ENCODE measurements at places on chromosomes 3 and 15. TPM values are rescaled to one million over a fixed set of nuclear protein-coding genes. Genes with fewer than 3 reads are reported as not detected.

- no peaks in the 10 kb centered on the region for H3K36me3 ChIP-seq
- DNase-seq, result no peak
- no peaks in the 10 kb centered on the region for H3K27me3 ChIP-seq
- H3K4me1 ChIP-seq, result no peaks in the 10 kb centered on the region
- H3K27ac ChIP-seq, result no peak overlapping the region
- no peak overlapping the region for H3K4me3 ChIP-seq
Observed at GRCh38 chr3:74129056-74129455, 485.4 kb downstream of the CNTN3 start.

GRCh38 chr15:66006986-66007385 is 137.7 kb downstream of the RAB11A start:
- H3K4me1 ChIP-seq, result no peaks in the 10 kb centered on the region
- no peaks in the 10 kb centered on the region for H3K36me3 ChIP-seq
- no peak overlapping the region for H3K27ac ChIP-seq
- no peak for DNase-seq

GRCh38 chr15:94004697-94005096 is 226.7 kb upstream of the MCTP2 start:
- no peak for DNase-seq
- H3K27ac ChIP-seq, result no peak overlapping the region
- H3K4me3 ChIP-seq, result no peak overlapping the region
- no peaks in the 10 kb centered on the region for H3K27me3 ChIP-seq

- no peak for DNase-seq
- H3K4me1 ChIP-seq, result no peaks in the 10 kb centered on the region
- H3K27ac ChIP-seq, result no peak overlapping the region
- peaks cover 60% of the 10 kb centered on the region for H3K27me3 ChIP-seq
Observed at GRCh38 chr15:38414357-38414756, 39.6 kb upstream of the FAM98B start.

DNA sequence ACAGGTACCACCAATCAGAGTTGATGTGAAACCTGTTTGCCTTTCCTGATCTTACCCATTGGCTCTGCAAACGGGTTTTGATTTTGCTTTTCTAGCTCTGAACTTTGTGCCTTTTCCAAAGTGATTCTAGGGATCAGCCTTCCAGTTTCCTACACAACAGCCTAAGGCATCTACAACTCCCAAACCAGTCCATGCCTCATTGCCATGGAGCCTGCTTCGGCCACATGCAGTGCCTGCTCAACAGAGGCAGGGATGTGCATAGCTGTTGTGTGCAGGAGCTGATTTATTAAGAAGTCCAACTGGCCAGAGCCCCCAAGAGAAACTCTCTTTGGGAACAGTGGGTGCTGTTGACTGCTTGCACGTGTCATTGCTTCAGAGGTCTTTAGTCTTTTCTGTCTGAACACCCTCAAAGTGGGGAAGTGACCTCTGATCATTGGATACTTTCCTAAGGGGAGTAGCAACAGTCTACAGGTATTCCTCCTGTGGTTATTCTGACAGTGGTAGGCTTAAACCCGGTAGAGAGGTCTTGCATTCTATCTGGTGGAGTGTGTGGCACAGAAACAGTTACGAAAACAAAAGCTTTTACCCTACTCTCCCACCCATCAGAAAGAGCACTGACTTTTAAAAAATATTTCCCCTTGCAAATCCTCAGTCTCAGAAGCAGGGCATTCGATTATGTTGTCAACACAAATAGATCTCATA is 36.6 kb upstream of the THSD4 start:
- H3K36me3 ChIP-seq, result no peaks in the 10 kb centered on the region
- peaks cover 9% of the 10 kb centered on the region for H3K27me3 ChIP-seq
- no peaks in the 10 kb centered on the region for H3K4me1 ChIP-seq
- no peak for DNase-seq
- no peak overlapping the region for H3K27ac ChIP-seq

DNA sequence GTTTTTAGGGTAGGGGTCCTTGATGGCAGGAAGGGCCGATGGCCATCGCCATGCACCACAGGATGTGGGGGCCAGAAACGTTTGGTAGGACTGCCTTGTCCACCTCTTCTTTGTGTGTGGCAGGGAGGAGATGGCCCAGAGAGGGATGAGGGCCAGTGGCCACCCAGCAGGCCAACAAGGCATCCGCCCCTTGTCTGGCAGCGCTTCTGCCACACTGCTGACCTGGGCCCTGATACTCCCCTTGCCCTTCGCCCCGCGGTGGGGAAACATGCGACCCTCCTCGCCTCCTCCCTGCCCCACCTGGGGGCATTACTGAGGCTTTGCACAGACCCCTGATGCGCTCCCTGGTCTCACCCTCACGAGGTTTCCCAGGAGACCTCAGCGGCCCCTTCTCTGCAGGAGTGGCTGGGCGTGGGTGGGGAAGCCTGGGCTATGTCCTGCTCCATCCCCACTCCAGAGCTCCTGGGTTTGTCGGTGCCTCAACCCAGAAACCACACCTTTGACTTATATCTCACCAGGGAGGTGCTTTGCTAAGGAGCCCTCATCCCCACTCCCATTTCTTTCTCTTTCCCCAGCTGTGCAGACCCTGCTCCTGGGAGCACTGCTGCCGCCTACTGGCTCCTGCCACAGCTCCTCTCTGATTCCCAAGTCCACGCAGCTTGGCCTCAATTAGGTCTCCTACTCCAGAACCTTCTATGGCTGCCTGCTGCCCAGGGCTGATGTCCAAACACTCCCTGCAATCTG is 38.7 kb downstream of the FEM1B start:
- no peaks in the 10 kb centered on the region for H3K27me3 ChIP-seq
- no peaks in the 10 kb centered on the region for H3K36me3 ChIP-seq
- H3K4me3 ChIP-seq, result no peak overlapping the region
- no peak for DNase-seq
- no peak overlapping the region for H3K27ac ChIP-seq

DNA sequence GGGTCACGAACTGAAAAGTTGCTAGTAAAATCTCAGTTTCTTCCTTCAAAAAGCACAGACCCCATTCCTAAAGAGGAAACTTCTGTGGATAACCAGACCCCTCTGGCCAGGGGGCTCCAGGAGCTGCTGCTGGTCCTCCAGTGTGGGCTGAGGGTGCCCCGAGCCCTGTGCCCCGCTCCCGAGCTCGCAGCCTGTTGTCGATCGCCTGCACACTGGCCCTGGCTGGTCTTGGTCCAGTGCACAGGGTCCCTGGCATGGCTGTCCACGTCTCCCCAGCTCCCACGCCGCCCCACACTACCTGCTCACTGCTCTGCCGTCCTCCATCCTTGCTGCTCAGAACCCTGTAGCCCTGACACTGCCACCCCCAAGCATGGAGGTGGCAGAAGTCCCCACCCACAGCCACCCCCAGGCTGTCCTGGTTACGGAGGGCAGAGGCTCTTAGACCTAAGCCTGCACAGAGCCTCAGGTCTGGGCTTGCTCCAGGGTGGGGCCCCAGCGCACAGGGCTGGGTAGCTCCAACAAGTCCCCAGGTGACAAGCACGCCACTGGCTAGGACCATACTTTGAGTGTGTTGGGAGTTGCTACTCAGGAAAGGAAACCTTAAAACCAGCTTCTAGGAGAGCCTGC is 87.0 kb downstream of the PLXNA1 start:
- DNase-seq, result no peak
- no peak overlapping the region for H3K4me3 ChIP-seq
- H3K36me3 ChIP-seq, result no peaks in the 10 kb centered on the region
- peaks cover 11% of the 10 kb centered on the region for H3K27me3 ChIP-seq

DNA sequence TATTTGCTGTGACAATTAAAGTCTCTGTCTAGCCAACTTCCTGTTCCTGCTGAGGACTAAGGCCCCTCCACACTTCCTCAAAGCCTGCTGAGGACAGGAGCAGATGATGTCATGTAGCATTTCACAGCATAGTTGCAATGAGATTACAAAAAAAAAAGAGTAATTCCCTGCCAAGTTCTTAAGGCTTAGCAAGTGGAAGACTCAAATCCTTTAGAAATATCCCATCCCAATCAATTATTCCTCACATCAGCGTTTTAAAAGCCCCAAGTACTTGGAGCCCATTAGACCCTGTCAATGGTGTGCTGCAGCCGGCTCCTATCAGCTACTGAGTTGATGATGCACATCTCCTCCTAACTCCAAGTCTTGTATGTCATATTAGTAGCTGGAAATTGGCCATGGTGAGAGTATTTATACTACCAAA is 51.7 kb downstream of the TRANK1 start:
- H3K4me1 ChIP-seq, result peaks cover 51% of the 10 kb centered on the region
- peak overlapping the region; percentile 62 for H3K27ac ChIP-seq
- peaks cover 3% of the 10 kb centered on the region for H3K36me3 ChIP-seq

- H3K36me3 ChIP-seq, result no peaks in the 10 kb centered on the region
- no peak overlapping the region for H3K4me3 ChIP-seq
- peaks cover 19% of the 10 kb centered on the region for H3K27me3 ChIP-seq
- H3K4me1 ChIP-seq, result no peaks in the 10 kb centered on the region
Observed at GRCh38 chr3:120163816-120164215, 69.6 kb upstream of the GSK3B start.

- no peak overlapping the region for H3K27ac ChIP-seq
- no peak for DNase-seq
- no peaks in the 10 kb centered on the region for H3K36me3 ChIP-seq
- no peak overlapping the region for H3K4me3 ChIP-seq
- H3K4me1 ChIP-seq, result peaks cover 16% of the 10 kb centered on the region
Observed at GRCh38 chr15:52706091-52706490, 26.9 kb upstream of the ATOSA start.

GRCh38 chr3:71304684-71305083 is 278.8 kb downstream of the FOXP1 start:
- H3K4me1 ChIP-seq, result peaks cover 99% of the 10 kb centered on the region
- H3K36me3 ChIP-seq, result peaks cover 5% of the 10 kb centered on the region
- peak; percentile 25 for DNase-seq
- peak overlapping the region; percentile 100 for H3K27ac ChIP-seq
- H3K4me3 ChIP-seq, result peak overlapping the region; percentile 90

DNA sequence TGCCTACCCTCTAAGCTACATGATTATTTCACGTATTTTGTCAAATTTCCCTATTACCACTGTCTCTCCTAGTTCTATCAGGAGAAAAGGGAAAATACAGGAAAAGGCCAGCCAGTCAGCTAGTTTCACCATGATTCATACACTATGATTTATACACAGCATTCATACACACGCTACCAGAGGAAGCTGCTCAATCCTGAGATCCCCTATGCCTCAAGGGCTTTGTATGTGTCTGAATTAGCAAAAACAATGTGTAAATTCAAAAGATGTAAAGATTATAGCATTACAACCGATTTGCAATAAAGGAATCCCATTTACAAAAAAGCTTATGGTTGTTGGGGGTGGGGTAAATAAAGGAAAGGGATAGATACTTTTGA is 3.1 kb upstream of the ACKR4 start:
- no peak overlapping the region for H3K4me3 ChIP-seq
- H3K4me1 ChIP-seq, result no peaks in the 10 kb centered on the region
- H3K27me3 ChIP-seq, result no peaks in the 10 kb centered on the region
- DNase-seq, result no peak

GRCh38 chr3:30289324-30289723 is 317.1 kb upstream of the TGFBR2 start:
- peaks cover 55% of the 10 kb centered on the region for H3K4me1 ChIP-seq
- no peak overlapping the region for H3K27ac ChIP-seq
- no peak for DNase-seq

- no peaks in the 10 kb centered on the region for H3K27me3 ChIP-seq
- DNase-seq, result no peak
- peaks cover 40% of the 10 kb centered on the region for H3K36me3 ChIP-seq
- no peak overlapping the region for H3K4me3 ChIP-seq
- peak overlapping the region; percentile 9 for H3K27ac ChIP-seq
Observed at GRCh38 chr3:126466886-126467610, 8.6 kb downstream of the ZXDC start.

DNA sequence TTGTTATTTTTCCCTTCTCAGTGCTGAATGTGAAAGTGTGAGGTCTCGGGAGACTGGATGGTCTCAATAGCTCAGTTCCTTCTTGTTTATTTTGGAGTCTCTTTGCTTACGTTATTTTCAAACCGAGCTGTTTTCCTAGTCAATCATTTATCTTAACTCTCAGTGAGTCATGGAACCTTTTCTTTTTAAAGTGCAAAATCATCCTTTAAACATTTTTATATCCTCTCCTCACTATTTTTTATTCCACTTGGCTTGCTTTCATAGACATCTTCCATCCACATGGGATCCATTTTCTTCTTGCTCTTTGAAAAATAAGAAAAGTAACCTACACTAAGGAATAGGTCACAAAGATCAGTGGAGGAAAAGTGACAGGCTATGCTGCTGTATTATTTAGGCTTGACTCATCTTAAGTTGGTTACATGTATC is 497.8 kb downstream of the NAALADL2 start:
- no peak overlapping the region for H3K4me3 ChIP-seq
- H3K36me3 ChIP-seq, result no peaks in the 10 kb centered on the region
- no peaks in the 10 kb centered on the region for H3K4me1 ChIP-seq

GRCh38 chr3:129605922-129606635 is 397 bp downstream of the PLXND1 start:
- peaks cover 50% of the 10 kb centered on the region for H3K27me3 ChIP-seq
- peaks cover 13% of the 10 kb centered on the region for H3K4me1 ChIP-seq
- peaks cover 4% of the 10 kb centered on the region for H3K36me3 ChIP-seq
- peak; percentile 25 for DNase-seq
- no peak overlapping the region for H3K27ac ChIP-seq

DNA sequence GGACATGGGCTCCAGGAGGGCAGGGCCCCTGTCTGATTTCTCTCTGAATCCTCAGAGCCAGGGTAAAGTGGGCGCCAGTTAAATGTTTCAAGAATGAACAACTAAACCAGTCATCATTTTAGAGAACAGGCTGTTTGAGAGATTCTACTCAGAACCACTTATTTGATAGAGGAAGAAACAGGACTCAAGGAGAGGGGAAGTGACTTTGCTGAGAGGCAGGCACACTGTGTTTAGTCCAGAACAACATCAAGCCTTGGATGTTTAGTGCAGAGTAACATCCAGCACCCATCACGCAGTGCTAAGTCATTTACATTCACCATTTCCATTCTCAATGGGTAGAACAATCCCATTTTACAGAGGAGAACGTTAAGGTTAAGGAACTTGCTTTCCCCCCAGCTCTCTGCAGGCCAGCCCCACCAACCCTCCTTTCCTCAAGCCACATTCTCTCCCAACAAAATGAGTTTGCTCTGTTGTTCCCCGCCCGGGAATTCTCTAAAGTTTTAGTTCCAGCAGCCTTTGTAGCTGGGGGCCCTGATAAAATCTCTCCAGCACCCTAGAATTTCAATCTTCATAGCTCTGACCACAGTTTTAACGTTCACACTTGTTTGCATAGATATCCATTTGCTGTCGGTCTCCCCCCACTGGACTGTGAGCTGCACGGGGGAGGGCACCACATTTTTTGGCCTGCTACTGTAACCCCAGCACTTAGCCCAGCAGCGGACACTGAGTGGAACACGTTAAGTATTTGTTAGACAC is 962 bp downstream of the NMNAT3 start:
- peaks cover 6% of the 10 kb centered on the region for H3K27me3 ChIP-seq
- no peak for DNase-seq

- H3K4me3 ChIP-seq, result no peak overlapping the region
- DNase-seq, result no peak
- no peaks in the 10 kb centered on the region for H3K4me1 ChIP-seq
- H3K27ac ChIP-seq, result no peak overlapping the region
Observed at GRCh38 chr15:34461730-34462129, 24.1 kb upstream of the GOLGA8A start.

The LRRC2 gene
- total RNA-seq, result not detected

The CACNA1D gene
- total RNA-seq, result 0.82 TPM

The UNC45A gene
- total RNA-seq, result 76.8 TPM

The PLA1A gene
- total RNA-seq, result 0.79 TPM

The LXN gene
- 5.7 TPM for total RNA-seq

The GUCA1C gene
- not detected for total RNA-seq

The TRIM69 gene
- total RNA-seq, result 92.9 TPM

The CHRD gene
- total RNA-seq, result 0.19 TPM

The PRICKLE2 gene
- total RNA-seq, result 0.17 TPM
